ENCODE measurements at places on chromosomes 1 and 21. TPM values are rescaled to one million over a fixed set of nuclear protein-coding genes. Genes with fewer than 3 reads are reported as not detected.

The GUCA2B gene
- not detected for total RNA-seq

The SPRR4 gene
- total RNA-seq: not detected

The PLOD1 gene
- total RNA-seq: 61.6 TPM

DNA sequence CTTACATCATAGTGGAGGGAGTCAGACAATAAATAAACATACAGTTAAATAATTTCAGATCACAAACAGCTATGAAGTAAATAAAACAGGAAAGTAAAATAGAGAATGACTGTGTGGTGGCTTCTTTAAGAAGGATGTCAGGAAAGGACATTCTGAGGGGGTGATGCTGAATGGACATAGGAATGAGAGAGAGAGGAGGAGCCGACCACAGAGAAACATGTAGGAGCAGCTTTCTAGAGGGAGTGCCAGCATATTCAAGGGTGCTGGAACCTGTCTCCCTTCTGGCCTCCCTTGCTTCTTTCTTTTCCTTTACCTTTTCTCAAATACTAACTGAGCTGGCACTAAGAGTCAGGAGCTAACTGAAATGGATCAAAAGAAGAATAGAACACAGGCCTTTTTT is 20.5 kb upstream of the BCL10 start:
- H3K4me3 ChIP-seq: no peak overlapping the region
- no peak for DNase-seq
